ENCODE measurements at places on chromosomes 12 and 14. TPM values are rescaled to one million over a fixed set of nuclear protein-coding genes. Genes with fewer than 3 reads are reported as not detected.

GRCh38 chr14:33259764-33260163 is 321.1 kb downstream of the NPAS3 start:
- DNase-seq = no peak

DNA sequence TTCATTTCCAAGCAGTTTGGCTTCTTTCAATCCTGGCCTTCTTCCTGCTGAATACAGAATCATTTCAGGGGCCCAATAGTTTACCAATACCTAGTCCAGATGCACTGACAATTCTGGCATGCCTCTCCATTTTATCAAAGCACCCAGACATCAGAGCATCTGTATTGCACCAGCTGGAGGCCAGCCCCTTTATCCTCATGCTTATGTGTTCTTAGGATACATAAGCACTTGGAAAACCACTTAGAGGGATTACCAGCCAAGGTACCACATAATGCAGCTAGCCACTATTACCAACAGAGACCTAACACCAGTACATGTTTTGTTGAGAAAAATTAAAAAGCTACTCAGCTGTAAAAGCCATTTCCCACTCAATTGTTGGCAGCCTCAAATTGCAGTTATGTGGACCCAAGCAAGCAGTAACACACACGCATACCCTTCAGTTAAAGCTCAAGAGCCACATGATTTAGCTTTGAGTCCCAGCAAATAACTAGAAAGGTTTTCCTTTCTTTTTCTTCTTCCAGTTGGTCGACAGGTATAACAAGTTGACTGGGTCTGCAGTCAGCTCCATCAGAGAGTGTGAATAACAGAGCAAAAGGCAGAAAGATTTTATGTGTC is 263.8 kb downstream of the DIO2 start:
- DNase-seq = no peak

- DNase-seq = no peak
These were observed 34.7 kb downstream of the APPL2 start for GRCh38 chr12:105201299-105201698.

DNA sequence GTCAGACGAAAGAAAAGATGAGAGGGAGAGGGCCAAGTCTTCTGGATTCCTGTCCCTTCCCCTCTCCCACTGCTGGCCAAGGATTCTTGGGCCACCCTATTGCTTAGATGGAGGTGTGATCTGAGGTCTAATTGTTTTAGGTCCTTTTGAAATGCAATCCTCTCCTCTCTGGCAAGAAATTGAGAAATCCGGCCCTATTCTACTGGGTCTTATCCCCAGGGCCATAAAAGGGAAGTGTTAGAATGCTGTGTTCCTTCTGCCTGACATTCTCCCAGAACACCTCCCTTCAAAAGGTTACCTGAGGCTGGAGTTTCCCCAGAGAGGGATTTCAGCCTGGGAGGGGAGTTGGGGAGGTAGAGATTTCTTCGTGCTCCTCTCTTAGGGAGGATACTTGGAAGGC is 4.4 kb downstream of the WNT5B start:
- no peak for DNase-seq

- DNase-seq = no peak
These were observed 6.4 kb downstream of the RAD52 start for GRCh38 chr12:943051-943450.

DNA sequence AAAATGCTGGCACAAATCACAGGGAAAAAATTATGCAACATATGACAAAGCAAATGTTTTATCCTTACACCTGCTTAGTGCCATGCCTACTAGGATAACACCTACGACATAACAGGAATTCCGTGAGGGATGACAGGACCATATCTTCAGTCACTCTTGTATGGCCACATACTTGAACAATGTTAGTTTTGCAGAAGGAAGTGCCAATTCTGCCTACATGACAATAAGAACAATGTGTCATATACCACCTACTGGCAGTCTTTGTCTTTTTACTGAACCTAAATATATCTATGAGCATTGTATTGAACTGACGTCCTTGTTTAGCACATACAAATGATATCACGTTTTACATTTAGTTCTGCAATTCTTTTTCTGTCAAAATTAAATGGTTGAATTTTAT is 234.0 kb downstream of the ADAMTS20 start:
- no peak for DNase-seq

GRCh38 chr14:64880221-64881121 is 764 bp upstream of the SPTB start:
- DNase-seq = peak; percentile 14

Gene TWF1
- total RNA-seq = 222 TPM

Gene LRRK2
- 2.3 TPM for total RNA-seq

GRCh38 chr12:9943240-9943639 is 11.1 kb upstream of the CLEC2A start:
- no peak for DNase-seq

GRCh38 chr14:79165471-79166090 is 995.4 kb downstream of the NRXN3 start:
- no peak for DNase-seq

DNA sequence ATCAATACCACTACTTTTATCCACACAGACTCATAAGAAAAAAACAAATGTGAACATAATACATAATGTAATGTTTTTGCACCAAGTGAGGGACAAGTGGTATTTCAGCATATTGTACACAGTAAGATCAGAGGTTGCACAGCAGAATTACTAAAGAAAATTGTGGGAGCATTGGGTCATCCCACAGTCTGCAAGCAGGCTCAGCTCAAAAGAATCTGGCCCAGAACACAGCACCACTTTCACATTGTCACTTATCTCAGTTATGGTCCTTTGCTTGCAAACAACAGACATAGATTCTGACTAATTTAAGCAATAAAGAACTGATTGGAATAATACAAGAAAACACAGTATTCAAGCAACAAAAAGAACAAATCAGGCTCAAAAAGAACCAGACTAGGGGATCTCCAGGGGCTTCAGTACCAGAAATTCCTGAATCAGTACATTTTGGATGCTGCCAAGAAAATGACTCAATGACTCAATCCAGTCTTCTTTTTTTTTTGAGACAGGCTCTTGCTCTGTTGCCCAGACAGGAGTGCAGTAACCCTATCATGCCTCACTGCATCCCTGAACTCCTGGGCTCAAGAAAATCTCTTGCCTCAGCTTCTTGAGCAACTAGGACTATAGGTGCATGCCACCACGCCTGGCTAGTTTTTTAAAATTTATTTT is 42.9 kb upstream of the EEA1 start:
- peak; percentile 60 for DNase-seq

DNA sequence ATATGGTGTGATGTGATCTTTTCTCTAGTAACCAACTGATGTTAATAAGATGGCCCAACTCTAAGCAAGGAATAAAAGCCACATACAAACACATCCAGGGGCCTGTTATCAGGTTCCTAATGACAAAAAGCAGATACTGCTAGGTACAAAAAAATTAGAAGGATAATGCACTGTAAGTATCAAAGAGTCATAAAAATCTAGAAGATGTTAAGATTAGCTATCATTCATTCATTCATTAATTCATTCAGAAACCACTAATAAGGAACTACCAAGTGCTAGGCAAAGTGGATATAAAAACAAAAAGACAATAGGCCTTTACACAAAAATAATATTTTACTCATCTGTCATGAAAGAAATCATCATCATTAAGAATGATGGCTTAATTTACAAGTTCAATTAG is 21.6 kb downstream of the ATF7 start:
- DNase-seq = no peak

GRCh38 chr12:116689979-116690744 is 47.7 kb downstream of the SPRING1 start:
- DNase-seq = no peak

GRCh38 chr14:77051116-77051515 is 22.6 kb upstream of the IRF2BPL start:
- no peak for DNase-seq

Gene TCTN2
- total RNA-seq = 18.3 TPM

GRCh38 chr14:69315301-69315700 is 55.3 kb downstream of the GALNT16 start:
- DNase-seq = peak; percentile 11

DNA sequence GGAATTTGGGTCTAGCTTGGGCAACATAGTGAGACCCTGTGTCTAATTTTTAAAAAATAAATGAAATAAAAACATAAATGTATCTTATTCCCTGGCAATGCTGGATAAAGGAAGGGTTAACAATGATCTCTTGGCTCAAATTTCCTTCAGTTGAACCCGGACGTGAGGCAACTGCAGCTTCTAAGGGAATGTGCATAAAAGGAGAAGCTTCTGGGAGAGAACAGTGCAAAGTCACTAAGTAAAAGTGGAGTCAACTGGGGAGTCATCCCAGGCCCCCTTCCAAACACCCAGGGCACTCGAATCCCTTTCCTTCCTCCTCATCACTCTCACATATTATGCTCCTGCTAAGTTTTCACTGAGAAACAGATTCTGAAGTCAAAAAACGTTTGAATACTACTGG is 147.3 kb downstream of the PPM1H start:
- no peak for DNase-seq

Gene RDH5
- 6.0 TPM for total RNA-seq

Measured in RPMI7951 (cell line).